ENCODE measurements at places on chromosomes 1 and 21.

- no peak for DNase-seq
Observed at GRCh38 chr1:18632783-18633421, 2.3 kb downstream of the PAX7 start.

DNA sequence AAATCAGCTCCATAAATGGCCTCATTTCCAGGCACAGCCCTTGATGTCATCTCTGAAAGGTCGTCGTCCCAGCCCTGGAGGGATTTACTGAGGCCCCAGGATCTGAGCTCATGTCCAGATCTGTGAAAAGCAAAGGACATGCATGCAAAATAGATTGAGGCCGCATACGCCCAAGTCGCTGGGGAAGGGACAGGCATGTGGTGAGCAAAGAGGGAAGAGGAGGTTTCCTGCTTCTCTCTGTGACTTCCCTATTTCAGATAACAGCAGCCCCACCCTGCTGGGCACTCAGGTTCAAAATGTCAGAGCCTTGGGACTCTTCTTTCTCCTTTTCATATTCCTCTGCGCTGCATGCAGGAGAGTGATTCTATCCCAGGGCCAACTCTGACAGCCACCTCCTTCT lies 197.2 kb downstream of the ADSS2 start:
- DNase-seq, result no peak

- DNase-seq, result no peak
Observed at GRCh38 chr1:56414728-56415224, 164.6 kb downstream of the PLPP3 start.

- DNase-seq, result no peak
Observed at GRCh38 chr1:168441745-168442144, 102.1 kb downstream of the XCL2 start.

DNA sequence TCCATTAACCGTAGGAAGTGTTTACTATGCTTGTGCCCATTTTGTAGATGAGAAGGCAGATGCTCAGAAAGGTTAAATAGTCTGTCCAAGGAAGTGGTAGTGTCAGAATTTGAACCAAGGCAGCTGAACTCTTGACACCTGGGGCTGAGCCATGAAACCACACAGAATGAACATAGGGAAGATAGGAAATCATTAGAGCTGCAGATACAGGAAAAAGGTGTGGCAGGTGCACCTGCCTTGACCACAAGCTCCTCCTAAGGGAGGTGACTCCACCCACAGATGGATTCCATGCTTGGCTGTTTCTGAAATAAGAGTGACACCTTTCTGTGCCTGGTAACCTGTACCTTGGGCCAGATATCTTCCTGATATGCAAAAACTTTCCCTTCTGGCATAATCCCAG lies 69.9 kb upstream of the IGSF21 start:
- no peak for DNase-seq

DNA sequence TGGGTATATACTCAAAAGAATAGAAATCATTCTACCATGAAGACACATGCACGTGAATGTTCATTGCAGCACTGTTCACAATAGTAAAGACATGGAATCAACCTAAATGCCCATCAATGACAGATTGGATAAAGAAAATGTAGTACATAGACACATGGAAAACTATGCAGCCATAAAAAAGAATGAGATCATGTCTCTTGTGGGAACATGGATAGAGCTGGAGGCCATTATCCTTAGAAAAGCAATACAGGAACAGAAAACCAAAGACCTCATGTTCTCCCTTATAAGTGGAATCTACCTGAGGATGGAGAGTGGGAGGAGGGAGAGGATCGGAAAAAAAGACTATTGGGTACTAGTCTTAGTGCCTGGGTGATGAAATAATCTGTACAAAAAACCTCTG lies 143.9 kb downstream of the RHOU start:
- DNase-seq, result no peak

DNA sequence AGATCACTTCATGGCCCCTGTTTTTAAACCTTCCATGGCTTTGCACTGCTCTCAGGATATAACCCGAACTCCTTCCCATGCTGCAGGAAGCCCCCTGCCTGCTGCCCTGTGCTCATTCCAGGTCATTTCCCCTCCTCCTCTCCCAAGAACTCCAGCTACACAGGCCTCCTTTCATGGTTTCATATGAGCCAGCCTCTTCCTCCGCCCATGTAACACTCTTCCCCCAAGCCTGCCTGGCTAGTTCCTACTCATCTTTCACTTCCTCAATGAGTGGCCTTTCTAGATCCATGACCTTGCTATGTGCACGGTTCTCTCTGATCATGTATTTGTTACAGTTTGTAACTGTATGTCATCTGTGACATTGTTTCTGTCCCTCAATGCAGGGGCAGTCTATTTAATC lies 3.1 kb upstream of the NCF2 start:
- no peak for DNase-seq

DNA sequence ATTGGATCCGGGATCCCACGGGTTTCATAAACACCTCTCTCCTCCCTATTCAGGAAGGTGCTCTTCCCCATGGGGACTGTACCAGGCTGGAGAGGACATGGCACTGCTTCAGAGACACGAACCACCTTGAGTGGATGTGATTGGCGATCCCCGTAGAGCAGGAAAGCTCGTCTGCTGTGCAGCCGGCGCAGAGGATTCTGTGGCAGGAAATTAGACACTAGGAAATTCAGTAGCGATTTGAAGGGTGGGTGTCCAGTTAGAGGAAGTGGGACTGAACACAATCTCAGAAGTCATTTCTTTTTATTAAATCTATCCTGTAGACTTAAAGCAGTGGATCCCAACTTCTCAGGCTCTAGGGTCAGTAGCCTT lies 767 bp downstream of the PDIK1L start:
- no peak for DNase-seq

DNA sequence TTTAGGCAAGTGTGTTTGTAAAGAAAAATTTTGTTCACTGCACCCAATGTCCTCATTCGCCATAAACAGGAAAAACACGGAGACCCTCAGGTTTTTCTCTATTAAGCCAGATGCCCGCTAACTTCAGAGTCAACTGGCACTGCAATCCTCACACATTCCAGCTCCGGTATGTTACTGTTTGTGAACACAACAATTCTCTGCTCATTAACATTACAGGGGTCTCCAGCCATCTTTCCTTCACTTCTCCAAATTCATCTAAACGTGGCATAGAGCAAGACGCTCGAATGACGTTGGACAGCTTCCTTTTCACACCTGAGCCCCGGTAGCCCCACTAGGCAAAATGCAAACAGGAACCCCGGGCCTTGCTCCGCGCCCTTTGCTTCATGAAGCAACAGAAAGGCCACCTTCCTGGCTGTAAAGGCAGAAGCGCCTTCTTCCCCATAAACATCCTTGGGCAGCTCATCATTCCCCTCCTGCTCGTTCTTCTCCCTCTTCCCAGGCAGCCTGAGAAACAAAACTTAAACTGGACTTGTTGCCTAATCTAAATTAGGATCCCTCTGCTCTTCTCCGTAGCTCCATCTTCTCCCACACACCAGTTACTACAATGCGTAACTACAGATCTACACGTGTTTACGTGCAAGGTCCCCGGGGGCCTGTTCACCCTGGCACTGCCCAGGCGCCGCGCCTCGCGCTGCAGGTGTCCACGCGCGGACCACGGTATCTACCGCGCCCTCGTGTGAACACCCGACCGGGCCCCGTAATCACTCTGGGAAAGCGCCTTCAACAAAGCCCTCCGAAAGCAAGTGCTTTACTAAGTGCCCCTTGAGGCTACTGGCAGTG lies 1.2 kb downstream of the LBR start:
- DNase-seq, result no peak

- DNase-seq, result no peak
Observed at GRCh38 chr1:51372561-51372960, 42.2 kb upstream of the TTC39A start.

- no peak for DNase-seq
Observed at GRCh38 chr1:119008483-119009311, 20.6 kb upstream of the TBX15 start.

DNA sequence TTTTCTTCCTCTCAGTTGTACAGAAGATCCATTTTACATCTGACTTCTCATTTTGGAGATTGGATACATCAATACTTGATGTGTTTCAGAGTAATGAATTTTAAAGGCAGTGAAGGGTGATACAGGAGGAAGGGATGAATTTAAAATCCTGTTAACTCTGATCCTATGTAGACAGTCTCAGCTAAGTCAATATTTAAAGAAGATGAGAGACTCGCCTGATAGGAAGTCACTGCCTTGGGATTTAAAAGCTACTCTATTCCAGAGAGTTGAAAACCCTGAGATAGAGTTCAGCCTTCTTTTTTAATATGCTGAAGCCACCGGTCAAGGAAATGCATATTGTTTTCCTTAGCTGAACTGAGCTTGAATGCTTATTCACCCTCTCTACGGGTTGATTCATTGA lies 42.7 kb downstream of the HUNK start:
- DNase-seq, result no peak

DNA sequence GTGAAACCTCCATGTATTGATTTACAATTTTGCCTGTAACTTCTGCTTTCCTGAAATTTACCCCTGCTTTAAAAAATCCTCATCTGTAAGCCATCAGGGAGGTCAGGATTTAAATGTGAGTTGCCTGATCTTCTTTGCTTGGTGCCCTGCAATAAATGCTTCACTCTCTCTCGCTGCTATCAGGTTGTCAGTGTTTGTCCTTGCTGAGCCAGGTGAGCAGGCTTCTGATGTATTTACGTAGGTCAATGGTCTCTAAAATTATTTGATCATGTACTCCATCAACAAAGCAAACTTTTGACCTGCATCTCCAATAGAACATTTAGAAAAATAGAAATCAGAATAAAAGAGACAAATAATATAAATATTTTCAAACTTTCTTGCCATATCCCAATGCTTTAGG lies 453.4 kb downstream of the DPYD start:
- DNase-seq, result no peak

GRCh38 chr1:71494163-71494562 lies 413.3 kb upstream of the ZRANB2 start:
- no peak for DNase-seq

DNA sequence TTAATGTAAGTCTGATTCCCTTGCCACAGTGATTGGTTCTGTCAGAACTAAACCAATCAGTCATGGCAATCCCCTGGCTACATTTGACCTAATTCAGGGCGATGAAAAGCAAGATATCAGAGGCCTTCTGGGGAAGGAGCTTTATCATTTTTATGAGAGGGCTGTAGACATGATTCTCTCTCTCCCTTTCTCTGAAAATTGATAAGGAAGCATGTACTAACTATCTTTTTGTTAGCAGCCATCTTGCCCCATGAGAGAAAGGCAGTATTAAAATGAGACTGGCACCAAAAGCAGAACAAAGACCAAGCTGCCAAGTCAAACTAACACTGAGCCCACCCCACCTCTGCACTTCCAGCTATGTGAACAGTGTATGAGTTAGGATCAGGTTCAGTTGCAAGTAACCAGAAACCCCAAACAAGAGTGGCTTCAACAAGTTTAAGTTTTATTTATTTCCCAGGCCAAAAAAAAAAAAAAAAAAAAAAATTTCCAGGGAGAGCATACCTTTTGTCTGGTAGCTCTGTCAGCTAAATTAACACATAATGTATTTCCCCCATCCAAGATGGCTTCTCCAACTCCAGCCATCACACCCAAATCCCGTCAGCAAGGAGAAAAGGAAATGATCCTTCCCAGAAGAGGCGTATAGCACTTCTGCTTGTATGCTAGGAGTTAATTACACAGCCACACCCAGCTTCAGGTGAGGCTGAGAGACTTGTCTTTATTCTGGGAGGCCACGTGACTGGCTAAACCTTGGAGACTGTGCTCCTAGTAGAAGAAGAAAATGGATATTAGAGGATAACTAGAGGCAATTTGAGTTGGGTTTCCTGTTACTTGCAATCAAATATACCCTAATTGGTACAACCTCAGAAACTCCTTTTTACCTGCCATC lies 105.8 kb upstream of the RALGPS2 start:
- no peak for DNase-seq

DNA sequence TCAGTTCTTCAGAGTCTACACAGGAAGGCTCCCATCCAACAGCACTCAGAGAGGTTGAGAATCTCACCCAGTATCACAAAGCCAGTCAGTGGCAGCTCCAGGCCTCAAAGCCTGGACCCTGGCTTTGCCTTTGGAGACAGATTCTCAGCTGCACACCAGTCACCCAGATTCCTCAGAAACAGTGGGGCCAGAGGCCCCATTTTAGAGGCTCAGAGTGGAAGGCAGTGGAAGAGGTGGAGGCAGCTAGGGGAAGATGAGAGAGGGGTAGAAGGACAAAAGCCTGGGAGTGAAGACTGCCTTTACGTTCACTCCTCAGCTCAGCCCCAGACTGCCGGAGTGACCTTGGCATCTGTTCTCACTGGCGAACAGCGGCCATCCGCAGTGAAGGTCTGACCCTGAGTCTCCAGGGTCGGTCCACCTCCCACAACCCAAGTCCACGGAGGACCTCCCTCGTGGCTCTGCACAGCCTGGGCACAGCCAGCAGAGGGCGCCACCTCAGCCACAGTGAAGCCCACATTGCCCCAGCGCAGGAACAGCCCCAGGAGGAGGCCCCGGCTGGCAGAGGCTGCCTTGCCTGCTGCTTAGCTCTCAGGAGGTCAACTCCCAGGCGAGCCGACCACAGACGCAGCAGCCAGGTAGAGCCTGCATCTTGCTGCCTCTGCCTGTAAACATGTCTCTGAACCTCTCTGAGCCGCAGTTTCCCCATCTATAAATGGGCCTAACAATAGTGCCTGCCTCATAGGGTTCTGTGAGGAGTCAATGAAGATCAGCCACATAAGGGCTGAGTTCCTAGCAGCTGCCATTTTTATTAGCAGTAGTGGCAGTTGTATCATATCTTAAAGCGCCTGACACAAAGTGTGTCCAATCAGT lies 5.9 kb upstream of the FNDC5 start:
- peak; percentile 36 for DNase-seq

GRCh38 chr1:54399765-54400164 lies 6.4 kb downstream of the SSBP3 start:
- DNase-seq, result no peak

DNA sequence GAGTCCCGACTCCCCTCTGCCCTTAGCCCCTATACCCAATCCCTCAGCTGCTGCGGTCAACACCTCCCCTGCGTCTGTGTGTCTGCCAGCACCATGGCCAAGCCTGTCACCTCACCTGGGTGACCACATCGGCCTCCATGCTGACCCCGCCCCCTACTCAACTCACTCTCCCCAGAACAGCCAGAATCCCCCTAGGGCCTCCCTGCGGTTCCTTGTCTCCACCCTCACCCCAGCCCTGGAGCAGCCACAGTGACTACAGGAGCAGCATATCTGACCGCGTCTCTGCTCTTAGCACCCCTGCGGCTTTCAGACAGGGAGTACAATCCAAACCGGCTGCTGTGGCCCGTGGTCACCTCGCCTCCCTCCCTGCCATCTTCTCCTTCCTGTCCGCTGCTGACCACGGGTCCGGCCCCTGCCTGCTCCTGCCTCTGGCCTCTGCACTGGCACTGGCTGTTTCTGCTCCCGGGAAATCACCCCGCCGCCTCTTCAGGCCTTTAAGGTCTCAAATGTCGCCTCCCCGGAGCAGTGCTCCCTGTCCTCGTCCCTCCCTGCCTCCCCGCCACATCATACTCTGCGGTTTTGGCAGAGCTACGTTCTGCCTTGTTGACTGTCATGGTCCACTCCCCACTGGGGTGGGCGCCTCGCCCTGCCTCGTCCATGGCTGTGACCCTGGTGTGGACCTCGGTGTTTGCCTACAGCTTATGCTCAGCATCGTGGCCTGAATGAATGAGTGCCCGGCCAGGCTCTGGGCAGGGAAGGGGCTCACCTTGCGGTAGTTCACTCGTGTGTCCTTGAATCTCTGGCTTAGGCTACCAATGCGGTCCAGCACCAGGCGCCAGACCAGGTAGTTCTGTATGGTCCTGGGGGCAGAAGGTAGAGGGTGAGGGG lies 11.1 kb downstream of the PRXL2B start:
- no peak for DNase-seq

All from activated CD4-positive, alpha-beta T cell treated with anti-CD3 and anti-CD28 coated beads, Interleukin-2, amount 50 U/mL, for 4 hours (primary cell).